ENCODE measurements at places on chromosomes 1 and 21.

- DNase-seq, result no peak
Measured at GRCh38 chr1:111517469-111518225, 14.2 kb upstream of the ADORA3 start.

DNA sequence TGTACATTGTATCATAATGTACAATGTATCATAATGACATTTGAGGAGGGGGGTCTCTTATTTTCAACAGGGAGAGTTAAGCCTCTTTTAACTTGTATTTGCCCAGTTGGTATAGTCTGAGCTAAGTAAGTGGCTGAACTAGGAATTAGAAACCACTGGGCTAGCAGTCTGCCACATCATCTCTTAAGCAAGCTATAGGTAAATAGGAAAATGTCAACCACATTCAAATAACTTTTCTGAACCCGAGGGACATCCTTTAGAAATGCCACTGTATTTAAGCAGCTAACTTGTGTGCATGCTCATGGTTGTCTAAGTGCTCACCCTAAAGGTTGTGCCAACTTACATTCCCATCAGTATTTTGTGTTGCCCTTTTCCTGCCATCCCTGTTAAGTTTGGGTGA, 35.5 kb upstream of the ASB17 start:
- DNase-seq, result no peak

- no peak for DNase-seq
Measured at GRCh38 chr1:231037585-231038517, 2.2 kb downstream of the FAM89A start.

GRCh38 chr1:191674626-191675179, 483.6 kb upstream of the RGS18 start:
- DNase-seq, result no peak

DNA sequence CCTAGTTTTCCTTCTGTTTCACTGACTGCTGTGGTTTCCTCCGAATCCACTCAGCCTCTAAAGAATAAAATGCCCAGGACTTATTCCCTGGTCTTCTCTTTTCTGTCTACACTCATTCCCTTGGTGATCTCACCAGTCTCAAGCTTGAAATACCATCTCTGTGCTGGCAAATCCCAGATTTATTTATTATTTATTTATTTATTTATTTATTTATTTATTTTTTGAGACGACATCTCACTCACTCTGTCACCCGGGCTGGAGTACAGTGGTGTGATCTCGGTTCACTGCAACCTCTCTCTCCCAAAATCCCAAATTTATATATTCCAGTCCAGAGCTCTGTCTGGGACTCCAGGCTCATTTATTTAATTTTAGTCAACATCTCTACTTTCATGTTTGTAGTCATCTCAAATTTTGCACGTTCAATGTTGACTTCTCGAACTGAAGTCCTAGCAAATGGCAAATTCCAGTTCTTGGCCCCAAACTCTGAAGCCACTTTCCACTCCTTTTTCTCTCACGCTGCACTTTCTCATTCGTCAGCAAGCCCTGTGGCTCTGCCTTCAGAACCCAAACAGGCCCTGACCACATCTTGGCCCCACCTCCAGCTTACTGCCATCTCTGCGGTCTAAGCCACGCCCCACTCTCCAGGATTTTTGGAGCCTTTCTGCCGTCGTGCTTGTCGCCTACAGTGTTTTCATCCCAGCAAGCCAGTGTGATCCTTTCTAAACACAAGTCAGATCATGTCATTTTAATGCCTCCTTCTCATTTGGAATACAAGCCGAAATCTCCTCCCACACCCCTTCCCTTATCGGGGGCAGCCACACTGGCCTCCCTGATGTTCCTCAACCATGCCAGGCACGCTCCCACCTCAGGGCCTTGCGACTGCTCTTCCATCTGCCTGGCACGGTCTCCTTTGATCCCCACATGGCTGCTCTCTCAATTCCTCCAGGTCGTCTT, 14.2 kb upstream of the TENT5B start:
- no peak for DNase-seq

- no peak for DNase-seq
Measured at GRCh38 chr21:45534636-45535331, 7.5 kb downstream of the SLC19A1 start.

GRCh38 chr1:9755441-9755995, 68.2 kb downstream of the CLSTN1 start:
- no peak for DNase-seq

- no peak for DNase-seq
Measured at GRCh38 chr1:67217417-67217816, 51.2 kb downstream of the IL23R start.

DNA sequence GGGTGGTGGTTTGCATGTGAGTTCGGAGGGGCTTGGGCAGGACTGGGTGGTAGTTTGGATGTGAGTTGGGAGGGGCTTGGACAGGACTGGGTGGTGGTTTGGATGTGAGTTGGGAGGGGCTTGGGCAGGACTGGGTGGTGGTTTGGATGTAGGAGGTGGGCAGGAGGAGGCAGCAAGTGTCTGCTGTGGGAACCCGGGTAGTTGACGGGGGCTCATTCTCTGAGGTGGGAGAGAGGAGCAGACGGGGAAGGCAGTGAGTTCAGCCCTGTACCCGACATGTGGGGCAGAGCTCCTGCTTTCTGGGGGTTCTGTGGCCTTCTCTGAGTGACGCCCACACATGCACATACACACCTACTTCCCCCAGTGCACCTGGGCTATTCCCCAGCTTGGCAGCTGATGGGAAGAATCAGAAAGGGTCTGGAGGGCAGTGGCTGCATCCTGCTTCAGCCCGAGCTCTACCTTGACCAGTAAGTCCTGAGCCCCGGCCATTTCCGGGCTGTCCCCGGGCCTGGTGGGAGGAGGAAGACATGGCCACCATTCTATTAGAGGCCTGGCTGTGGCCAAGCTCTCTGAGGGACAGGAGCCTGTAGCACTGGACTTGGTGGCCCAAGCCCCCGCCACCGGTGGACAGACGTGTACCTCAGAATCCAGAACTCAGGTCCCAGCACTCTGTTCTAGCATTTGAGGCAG, 58.1 kb downstream of the EDN2 start:
- no peak for DNase-seq

- no peak for DNase-seq
Measured at GRCh38 chr1:87136607-87137341, 191.9 kb upstream of the LMO4 start.

DNA sequence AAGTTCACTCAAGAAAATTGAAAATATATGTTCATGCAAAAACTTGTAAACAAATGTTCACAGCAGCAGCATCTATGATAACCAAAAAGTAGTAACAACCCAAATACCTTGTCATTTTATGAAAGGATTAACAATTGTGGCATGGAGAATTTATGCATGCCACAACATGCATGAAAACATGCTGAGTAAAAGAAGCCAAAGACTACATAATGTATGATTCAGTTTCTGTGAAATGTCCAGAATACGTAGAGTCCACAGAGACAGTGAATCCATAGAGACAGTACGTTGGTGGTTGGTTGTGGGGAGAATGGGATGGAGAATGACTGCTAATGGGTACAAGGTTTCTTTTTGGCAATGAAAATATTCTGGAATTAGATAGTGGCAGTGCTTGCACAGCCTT, 148.7 kb downstream of the MAST2 start:
- DNase-seq, result no peak

DNA sequence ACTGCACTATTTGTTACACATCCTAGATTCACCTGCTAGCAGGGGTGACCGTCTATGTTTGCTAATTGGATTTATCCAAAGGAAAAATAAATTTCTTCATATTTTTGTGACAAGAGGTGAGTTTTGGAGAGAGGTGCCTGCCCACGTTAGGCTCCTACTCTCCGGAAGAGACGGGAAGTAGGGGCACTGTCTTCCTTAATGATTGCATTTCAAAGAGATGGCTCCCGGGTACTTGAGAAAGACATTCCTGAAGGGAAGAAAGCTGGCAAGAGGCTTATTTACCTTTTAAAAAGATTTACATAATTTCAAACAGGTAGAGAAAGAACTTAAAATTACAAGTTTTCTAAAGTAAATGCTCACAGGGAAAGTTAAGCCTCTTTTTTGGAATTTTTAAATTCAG, 18.7 kb upstream of the IL19 start:
- no peak for DNase-seq

GRCh38 chr21:43348801-43349261, 78.1 kb downstream of the SIK1 start:
- DNase-seq, result no peak

DNA sequence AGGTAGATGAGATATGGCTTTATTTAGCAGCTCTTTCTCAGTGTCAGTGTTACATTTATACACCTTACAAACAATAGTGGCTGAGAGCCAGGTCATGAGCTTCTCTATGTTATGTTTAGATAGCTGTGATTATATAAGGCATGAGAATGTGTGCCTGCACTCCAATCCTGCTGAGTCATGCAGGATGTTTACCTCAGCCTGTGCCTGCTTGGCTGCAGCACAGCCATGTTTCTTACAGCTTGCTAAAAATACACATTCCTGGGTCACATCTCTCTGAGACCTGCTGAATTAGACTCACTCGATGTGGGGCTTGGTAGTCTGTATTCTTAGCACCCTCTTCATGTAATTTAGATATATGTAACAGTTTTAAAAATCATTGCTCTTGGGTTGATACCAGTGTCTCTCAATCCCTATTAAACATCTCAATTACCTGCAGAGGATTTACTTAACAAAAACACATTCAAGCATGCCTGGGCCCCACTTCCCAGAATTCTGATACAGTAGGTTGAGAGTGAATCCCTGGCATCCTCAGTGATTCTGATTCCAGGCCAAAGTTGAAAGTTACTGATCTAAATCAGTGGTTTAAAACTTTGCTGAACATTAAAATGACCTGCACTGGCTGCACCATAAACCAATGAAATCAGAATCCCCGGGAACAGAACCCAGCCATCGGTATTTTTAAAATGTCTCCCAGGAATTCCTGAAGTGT, 107.5 kb downstream of the GDAP2 start:
- no peak for DNase-seq

- DNase-seq, result no peak
Measured at GRCh38 chr1:209774592-209774991, 9.8 kb downstream of the C1orf74 start.

DNA sequence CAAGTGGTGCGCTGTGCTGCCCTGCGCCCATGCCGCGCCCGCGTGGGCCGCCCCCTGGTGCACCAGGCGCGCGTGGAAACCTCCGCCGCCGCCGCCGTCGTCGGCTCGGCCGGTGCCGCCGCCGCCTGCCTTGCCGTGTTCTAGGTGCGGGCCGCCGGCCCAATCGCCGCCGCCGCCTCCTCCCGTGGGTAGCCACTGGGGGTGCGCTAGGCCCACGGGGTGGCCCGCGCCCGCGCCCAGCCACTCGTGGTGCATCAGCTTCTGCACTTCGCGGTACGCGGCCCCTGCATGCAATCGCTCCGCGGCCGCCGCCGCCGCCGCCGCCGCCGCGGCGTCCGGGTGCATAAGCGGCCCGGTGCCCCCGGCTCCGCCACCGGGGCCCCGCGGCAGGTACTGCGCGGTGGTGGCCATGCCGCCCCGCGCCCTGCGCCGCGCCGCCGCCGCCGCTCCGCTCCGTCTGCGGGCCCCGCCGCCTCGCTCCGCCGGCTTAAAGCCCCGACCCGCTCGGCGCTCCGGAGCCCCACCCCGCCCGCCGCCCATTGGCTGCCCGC, at the start of gene POU3F1:
Gene POU3F1, minus strand, starts transcription at position 461 of the 551 bp plus-strand sequence. Its CDS starts 50 bp downstream, at position 411.
- DNase-seq, result no peak

DNA sequence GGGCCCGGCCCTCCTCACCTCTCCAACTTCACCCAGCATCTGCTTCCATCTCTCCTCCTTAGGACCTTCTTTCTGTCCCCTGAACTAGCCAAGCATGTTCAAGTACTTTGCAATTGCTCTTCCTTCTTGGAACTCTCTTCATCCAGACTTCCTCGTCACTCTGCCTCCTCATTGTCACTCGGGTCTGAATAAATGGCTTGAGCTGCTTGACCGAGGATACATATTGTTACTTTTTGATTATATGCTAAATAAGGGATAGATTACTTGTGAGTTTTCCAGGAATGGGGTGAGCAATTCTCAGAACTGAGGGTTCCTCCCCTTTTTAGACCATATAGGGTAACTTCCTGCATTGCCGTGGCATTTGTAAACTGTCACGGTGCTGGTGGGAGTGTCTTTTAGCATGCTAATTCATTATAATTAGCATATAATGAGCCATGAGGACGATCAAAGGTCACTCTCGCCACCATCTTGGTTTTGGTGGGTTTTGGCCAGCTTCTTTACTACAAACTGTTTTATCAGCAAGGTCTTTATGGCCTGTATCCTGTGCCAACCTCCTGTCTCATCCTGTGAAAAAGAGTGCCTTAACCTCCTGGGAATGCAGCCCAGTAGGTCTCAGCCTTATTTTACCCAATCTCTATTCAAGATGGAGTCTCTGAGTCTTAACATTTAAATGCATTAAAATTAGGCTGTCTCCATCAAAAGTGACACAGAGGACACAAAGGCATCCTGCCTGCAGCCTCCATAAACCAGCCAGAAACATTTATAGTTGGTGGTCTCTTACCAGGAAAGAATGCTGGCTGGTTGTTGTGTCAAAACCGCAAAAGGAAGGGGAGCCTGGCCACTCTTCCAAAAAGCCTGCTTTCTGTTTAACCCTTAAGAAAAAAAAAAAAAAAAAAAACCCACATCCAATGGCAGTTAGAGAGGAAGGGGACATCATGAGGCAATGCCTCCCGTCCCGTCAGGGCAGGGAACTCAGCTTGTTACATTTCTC, 179.3 kb downstream of the KAZN start:
- DNase-seq, result no peak

- DNase-seq, result no peak
Measured at GRCh38 chr1:33322870-33323585, 2.1 kb upstream of the A3GALT2 start.

DNA sequence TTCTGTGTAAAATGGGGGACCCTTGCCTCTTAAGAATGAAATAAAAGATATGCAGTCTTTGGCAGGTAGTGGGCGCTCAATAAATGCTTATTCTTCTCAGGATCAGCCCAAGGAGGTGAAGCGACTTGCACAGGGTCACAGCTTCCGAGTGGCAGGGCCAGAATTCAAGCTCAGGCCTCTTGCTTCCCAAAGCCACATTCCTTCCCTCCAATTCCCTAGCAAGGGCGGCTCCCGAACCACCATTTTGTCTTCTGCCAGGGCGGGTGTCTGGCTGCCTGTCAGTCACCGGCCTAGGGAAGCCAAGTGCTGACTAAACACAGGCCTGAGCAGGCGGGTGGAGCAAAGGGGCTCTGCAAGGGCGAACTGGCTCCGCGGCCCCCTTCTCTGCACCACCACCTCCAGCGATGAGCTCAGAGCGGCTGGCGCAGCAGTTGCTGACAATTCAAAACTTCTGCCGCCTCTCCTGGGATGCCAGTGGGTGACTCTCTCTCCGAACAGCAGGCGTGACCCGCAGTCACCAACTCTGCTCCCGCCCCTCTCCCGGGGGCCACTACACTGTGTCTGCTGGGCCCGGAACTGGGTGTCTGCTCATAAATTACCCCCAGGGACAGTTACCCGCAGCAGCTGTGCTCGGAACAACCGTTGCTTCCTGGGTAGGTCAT, 10.8 kb downstream of the GPR3 start:
- DNase-seq, result no peak

- no peak for DNase-seq
Measured at GRCh38 chr1:12052997-12053686, 10.0 kb upstream of the TNFRSF8 start.

All from D721Med (cell line).